ENCODE measurements at places on chromosomes 4 and X.

DNA sequence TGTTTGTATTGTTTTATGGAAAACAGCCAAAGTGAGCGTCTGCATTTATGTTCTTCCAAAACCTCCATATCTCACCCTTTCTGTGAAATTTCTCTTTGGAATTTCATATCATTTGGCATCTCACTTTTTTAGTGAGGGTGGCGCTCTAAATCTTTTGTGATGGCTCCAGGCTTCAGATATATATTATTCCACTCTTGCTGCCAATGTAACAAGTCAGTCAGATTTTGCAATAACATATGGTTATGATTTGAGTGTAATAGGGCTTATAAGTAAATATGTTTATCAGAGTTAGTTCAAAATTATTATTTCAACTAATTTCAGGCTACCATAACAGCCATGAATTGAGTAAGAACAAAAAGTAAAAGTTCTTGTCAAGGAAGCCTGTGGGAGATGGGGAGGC, 314.7 kb downstream of the PDGFC start:
- no peak for DNase-seq

DNA sequence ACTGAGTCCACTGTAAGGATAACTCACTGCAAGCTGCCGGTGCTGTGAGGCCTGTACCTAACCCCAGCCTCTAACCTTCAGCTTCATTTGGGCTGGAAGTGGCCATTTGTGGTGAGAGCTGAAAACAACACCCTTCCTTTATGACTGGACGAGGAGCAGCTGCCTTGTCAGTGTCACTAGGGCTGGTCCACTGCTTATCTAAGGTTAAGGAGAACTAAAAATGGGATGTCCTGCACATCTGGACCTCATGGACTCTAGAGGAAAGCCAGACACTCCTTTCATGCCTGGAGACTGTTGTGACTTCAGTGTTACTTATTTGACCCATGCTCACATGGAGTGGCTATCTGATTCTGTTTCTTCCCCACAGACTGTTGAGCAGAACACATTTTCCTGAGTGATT, 139.9 kb downstream of the ZNF518B start:
- no peak for DNase-seq

GRCh38 chr4:138978028-138978585, 37.5 kb upstream of the NOCT start:
- DNase-seq = no peak

- peak; percentile 62 for DNase-seq
Observed at GRCh38 chr4:87848622-87849351, 16.0 kb downstream of the MEPE start.

DNA sequence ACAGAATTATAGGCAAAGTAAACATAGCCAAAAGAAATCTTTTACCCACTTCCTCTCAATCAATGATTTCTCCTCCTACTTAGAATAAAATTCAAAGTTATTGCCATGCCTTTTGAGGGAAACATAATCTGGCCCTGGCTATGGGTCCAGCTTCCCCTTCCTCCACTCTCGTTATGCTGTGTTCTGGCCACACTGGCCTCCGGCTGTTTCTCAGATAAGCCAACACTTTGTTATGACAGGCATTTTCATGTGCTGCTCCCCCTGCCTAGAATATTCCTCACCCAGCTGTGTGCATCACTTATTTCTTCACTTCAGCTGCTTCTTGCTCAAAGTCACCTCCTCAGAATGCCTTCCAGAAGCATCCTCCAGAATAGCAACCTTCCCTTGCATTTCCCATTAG, 386.6 kb upstream of the AADAT start:
- no peak for DNase-seq

GRCh38 chr4:184810720-184811119, 15.0 kb downstream of the ACSL1 start:
- peak; percentile 42 for DNase-seq

GRCh38 chrX:40933132-40933705, 152.0 kb upstream of the USP9X start:
- peak; percentile 33 for DNase-seq

GRCh38 chrX:101370888-101371504, 15.0 kb downstream of the BTK start:
- DNase-seq = no peak

DNA sequence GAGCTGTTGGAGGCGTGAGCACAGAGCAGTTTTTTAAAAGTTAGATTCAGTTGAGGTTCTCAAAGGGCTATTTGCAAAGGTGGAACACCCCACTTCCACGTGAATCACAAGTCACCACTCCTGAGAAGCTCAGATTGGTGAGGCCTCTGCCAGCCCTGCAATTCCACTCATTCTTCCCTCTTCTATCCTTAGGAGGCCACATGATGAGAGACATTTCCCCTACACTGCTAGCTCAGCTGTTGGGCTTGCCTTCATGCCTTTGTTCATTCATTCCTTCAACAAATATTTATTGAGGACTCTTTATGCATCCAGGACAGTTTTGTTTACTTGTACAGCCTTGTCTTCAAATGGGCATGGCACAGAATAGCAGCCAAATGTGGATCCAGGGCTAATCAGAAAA, 3.7 kb downstream of the SRPX2 start:
- DNase-seq = no peak

DNA sequence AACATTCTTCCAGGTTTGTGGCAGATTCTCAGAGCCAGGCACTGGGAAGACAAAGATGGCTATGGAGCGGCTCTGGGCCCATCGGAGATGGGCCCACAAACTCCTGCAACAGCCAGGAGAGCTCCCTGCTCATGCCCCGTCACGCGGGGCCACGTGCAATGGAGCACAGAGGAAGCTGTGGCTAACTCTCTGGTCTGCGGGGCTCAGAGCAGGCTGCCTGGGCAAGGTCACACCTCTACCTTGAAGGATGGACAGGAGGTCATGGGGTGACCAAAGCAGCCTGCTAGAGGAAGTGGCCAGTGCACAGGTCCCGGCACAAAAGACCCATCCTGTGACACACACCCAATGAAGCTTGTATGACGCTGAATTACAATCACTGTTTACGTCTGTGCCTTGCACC, 45.2 kb downstream of the C4orf50 start:
- no peak for DNase-seq

DNA sequence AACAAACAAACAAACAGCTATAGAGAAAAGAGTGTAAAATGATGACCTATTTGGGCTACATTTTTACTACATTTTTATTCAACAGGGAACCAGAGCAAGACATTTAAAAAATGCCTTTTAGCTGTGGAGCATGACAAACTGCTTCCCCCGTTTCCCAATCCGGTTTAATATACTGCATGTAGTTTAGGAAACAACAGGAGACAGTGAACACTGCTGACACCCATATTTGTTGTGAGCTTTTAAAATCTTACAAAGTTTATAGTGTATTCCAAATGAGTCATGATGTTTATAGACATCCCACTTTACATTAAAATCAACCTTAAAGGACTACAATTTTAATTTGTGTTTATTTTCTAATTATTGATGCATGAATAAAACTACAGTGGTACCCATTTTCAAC, 1238.3 kb downstream of the TECRL start:
- DNase-seq = no peak

- no peak for DNase-seq
Observed at GRCh38 chr4:186932631-186933187, 209.1 kb upstream of the FAT1 start.

DNA sequence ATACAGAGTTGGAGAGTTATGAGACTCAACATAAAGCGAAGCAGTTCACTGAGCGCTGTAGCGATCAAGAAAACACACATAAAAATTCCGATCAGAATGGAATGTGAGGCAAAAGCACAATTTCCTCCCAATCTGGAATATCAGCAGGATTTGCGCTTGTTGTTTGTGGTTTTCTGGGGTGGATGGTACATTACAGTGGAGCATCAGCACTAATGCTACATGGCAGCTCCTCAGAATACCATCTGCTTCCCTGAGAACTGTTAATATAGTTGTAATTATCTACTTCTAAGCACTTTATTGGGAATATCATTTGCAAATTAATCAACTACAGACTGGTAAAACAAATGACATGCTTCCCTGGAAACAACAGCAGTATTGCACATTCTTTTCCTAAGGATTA, 324.1 kb upstream of the PPARGC1A start:
- DNase-seq = no peak

GRCh38 chr4:103029300-103029699, 9.8 kb upstream of the SLC9B1 start:
- DNase-seq = no peak

DNA sequence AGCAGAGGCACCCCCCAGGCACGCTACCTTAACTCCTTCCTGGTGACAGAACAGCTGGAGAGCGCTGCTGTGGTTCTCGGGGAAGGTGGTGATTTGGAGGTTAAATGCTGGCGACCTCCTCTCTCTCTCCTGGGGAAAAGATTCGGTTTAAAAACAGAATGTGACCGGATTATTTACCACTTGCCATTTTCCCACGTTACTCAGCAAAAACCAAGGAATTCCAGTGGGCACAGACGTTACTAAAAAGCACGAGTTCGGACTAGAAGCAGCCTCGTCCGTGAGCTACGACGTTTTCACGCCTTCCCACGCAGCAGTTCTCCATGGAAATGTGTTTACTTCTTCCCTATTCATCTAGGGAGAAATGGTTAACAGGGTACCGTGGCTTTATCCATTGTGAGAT, 32.3 kb upstream of the C4orf50 start:
- DNase-seq = no peak

DNA sequence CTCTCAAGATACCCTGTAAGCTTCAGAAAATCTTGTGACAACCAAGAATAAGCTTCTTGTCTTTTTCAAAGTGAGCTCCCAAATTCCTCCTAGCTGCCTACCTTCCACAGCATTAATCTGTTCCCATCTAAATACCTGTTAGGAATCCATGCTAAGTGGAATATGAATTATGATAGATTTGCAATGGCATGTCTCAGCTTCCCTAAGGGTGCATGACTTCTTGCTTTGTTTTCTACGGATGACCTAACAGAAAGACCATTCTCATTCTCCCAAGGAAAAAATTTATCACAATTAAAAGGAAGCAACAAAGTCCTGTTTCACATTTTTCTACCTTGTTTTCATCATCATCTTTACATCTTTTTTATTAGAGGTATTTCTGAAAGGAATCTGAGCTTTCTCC, 532.7 kb downstream of the GRXCR1 start:
- DNase-seq = no peak

DNA sequence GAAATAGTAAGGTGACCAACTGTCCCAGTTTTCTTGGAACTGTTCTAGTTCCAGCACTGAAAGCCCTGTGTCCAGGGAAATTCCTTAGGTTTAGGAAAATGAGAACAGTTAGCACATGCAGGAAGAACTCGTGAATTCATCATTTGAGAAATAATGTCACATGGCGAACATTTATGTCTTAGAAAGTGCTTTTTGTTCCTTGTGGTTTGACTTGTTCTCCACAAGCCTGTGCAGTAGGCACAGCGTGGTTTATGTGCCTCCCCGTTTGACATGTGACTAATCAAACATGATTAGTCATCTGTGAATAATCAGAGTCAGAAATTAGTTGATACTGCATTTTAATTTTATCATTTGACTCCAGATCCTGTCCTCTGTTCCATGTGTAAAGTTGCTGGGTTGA, 556.0 kb upstream of the CPEB2 start:
- DNase-seq = no peak

DNA sequence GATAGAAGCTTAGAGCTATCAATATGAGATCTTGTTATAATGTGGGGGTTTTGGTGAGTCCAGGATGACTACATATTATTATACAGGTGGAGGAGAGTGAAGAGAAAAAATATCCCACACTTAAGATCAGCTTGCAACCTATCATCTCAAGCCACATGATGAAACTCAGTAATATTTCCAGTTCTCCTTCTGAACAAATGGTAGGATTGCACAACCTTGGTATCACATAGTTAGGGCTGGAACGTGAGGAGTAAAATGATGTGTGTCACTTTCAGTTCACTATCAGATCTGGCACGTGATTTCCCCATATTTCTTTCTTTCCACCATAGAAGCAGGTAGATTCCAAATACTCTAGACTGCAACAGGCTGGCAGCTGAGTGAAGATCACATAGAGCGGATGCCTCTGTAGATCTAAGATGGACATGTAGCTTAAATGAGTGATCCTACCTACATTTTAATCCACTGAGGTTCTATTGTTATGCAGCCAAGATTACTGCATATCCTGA, 150.6 kb upstream of the ANKRD50 start:
- no peak for DNase-seq

- no peak for DNase-seq
Observed at GRCh38 chr4:27149541-27150212, 289.0 kb downstream of the STIM2 start.

- DNase-seq = no peak
Observed at GRCh38 chr4:85803856-85804255, 328.9 kb downstream of the ARHGAP24 start.

GRCh38 chrX:110421500-110422455, 63.1 kb downstream of the RTL9 start:
- DNase-seq = no peak

Measured in activated CD8-positive, alpha-beta T cell treated with anti-CD3 and anti-CD28 coated beads for 36 hours (primary cell).